Spinal cord (tissue), 10 donors: ENCODE measurements at places on chromosomes 7 and 10.
A peak's percentile ranks its signal among the peaks of the same experiment; 100 is the strongest.

DNA sequence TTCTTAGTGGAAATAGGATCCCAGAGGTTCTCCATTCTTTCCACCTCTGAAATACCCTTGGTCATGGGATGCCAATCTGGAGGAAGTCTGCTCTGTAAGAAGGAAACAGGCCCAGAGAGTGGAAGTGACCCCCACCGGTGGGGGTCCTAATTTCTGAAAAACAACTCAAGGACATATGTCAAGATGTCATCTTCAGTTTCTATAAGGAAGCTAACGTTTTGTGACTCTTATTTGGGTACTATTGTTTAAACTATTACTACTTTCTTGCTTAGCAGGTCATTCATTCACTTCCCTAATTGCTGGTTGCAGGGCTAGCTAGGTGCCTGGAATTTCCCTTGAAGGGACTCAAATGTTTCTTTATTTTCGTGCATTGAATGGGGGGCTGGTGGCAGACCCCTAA lies 1.9 kb upstream of the ZNF775 start:
- H3K4me1 ChIP-seq = peaks cover 58% of the 10 kb centered on the region
- DNase-seq = no peak
- peaks cover 39% of the 10 kb centered on the region for H3K36me3 ChIP-seq
- no peak overlapping the region for H3K4me3 ChIP-seq
- H3K27me3 ChIP-seq = no peaks in the 10 kb centered on the region

GRCh38 chr10:126880926-126881325 lies 24.3 kb upstream of the DOCK1 start:
- no peaks in the 10 kb centered on the region for H3K27me3 ChIP-seq
- H3K36me3 ChIP-seq = no peaks in the 10 kb centered on the region
- H3K4me1 ChIP-seq = no peaks in the 10 kb centered on the region
- H3K27ac ChIP-seq = no peak overlapping the region
- no peak for DNase-seq

DNA sequence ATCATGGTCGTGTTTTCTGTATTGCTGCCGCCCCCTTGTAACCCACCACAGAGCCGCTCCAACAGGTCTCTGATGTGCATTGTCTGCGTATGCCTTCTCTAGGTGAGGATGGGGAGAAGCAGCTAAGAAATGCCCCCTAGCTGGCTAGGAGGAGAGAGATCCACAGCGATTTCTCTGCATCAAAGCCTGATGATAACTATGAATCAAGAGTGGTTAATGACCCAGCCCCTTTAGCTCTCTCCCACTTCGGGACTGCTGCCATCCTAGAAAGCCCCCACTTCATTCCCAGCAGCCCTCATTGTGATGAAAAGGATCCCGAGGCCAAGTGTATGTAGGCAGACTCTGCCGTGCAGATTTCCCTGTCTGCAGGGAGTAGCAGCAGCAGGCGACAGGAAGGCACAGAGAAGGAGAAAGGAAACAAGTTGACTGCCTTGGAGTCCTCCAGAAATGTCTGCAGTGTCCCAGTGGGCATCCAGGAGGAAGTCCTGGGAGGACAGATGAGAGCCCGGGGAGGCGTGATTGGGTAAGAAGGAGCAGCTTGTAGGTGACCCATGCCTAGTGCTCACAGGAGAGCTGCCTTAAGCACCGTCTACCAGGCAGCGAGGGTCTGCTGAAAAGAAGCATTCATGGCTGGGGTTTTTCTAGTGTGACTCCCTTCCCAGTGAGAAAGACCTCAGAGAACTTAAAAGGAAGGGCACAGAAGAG lies 2.9 kb downstream of the PLXNA4 start:
- no peak overlapping the region for H3K27ac ChIP-seq
- H3K4me3 ChIP-seq = peak overlapping the region; percentile 59

- DNase-seq = no peak
- no peaks in the 10 kb centered on the region for H3K27me3 ChIP-seq
- H3K4me3 ChIP-seq = no peak overlapping the region
These were observed 42.3 kb downstream of the GPAM start for GRCh38 chr10:112141292-112141691.

- H3K36me3 ChIP-seq = no peaks in the 10 kb centered on the region
- DNase-seq = no peak
- H3K27ac ChIP-seq = no peak overlapping the region
- H3K4me3 ChIP-seq = no peak overlapping the region
- no peaks in the 10 kb centered on the region for H3K27me3 ChIP-seq
These were observed 566.4 kb downstream of the SORCS3 start for GRCh38 chr10:105207476-105207995.
